Naive thymus-derived CD4-positive, alpha-beta T cell (primary cell): ENCODE measurements at places on chromosomes 12 and 14. TPM values are rescaled to one million over a fixed set of nuclear protein-coding genes. Genes with fewer than 3 reads are reported as not detected.
A peak's percentile ranks its signal among the peaks of the same experiment; 100 is the strongest.

The MGAT4C gene
- total RNA-seq, result not detected

DNA sequence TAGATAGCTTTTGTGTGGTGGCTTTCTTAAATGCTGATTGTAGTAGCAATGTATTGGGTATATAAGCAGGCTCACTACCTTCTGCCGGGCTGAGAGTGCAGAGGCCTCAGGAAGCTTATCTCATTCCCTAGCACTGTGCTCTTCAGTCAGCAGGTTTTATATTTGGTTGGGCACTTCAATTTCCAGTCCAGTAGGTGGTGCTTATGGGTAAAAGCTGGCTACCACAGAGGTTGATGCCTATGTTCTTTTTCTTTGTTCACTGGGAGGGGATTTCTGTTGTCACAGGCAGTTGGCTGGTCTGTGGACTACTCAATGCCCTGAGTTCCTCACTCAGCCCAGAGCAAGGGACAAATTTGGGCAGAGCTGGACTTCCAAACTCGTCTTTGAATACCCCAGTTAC is 43.0 kb upstream of the GLIPR1 start:
- DNase-seq, result no peak

The DNAI7 gene
- 0.72 TPM for total RNA-seq

DNA sequence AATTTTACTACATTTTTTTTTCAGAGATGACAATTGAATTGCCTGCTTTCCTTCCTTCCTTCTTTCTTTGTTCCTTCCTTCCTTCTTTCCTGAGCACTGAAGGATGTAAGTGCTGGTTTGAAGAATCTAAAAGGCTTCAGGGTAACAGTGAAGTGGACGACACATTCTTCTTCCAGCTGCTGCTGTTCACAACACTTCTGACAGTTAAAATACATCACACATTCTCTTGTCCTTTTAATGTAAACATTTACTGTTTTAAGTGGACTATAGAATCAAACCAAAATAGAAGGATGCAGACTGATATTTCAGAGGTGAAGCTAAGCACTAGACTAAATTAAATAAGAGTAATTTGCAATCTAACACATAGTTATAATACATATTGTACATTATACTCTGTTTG is 151.5 kb downstream of the MSRB3 start:
- no peak for DNase-seq

DNA sequence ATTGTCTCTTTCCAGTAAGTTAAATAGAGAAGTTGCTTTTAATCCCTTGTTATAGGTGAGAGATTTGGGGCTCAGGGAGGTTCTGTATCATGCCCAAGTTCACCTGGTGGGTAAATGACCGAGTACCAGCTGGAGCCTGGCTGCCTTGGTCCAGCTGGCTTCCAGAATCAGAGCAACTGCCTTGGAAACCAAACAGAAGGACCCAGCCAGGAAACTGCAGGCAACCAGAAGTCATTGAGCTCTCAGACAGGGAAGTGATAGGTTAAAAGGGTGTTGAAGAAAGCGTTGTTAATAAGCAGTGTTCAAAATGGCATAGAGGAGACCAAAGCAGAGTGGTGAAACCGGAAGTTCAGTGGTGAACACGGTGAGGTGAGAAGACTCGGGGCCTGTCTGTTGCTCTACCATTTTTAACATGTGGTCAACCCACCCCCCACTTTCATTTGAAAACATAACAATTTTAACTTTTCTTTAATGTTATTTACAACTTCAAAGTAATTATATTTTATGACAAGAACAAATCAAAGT is 54.9 kb downstream of the PLEKHG7 start:
- DNase-seq, result no peak

GRCh38 chr14:104806625-104807465 is 5.9 kb downstream of the ZBTB42 start:
- DNase-seq, result no peak

DNA sequence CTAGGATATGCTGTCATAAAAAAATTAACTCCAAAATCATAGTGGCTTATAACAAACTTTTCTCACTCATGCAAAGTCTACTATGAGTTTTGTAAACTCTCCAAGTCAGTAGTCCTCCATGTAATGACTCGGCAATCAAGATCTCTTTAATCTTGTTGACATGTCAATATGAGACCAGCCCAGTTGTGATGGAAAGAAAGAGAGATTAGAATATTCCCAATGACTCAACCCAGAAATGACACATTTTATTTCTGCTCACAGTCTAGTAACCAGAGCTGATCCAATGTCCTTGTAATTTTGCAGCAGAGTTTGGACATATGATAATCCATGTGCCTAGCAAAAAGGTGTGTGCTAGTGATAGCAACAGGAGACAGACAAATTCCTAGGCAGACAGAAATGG is 112.6 kb upstream of the CNTN1 start:
- DNase-seq, result no peak

GRCh38 chr12:2678426-2678825 is 116.3 kb upstream of the FKBP4 start:
- no peak for DNase-seq

DNA sequence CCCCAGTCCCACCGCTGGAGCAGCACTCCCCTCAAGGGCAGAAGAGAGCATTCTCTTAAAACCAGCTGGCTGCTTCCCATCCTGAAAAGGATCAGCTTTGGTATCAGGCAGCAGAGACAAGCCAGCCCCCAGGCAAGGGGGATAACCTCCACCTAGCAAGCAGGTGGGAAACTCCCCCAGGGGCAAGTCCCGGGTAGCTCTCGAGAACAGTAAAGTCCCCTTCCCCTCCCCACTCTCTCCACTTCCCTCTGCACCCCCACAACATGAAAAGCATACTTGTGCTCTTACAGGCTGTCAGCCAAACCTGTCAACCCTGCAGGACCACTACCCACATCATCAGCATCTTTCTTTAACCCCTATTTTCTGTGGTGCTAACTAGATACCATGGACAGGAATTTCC is 254.0 kb downstream of the NTF3 start:
- no peak for DNase-seq

The ZDHHC17 gene
- total RNA-seq, result 56.3 TPM

GRCh38 chr12:69442894-69443293 is 27.3 kb upstream of the FRS2 start:
- no peak for DNase-seq

DNA sequence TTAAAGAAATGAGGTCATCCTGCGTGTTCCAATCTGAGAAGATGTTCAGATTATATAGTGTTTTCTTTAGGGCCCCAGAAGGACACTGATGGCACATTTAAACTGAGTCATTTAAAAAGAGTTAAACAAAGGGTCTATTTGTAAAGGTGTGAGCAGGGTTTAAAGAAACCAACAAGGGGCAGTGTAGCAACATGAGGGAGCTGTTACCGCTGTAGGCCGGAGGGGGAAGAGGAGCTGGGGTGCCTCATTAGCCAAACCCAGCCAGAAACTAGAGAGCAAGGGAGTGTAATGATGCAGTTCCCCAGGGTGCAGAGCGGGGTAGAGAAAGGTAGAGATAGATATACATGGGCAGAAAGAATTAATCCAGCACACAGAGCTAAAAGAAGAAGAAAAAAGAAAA is 160.4 kb downstream of the TBX5 start:
- no peak for DNase-seq

DNA sequence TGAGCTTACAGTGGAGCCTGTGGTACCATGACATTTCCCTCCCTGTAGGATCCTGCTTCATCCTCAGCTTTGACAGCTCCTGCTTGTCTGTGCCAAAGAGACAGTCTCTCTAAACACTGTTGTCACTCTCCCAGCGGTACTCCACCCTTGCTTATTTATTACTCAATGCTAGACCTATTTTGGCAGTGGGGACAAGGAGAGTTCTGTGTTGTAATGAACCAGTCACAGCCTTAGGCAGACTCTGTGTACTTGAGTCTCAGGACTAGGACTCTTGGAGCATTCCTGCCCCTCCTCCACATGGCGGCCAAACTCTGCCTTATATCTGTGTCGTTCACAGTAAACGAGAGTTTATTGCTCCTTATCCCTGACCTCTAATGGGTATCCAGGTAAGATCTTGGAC is 70.9 kb downstream of the PIK3C2G start:
- no peak for DNase-seq

The UNC79 gene
- total RNA-seq, result 0.05 TPM

GRCh38 chr12:29943683-29944082 is 159.9 kb upstream of the TMTC1 start:
- DNase-seq, result no peak

The AGAP2 gene
- total RNA-seq, result 65.9 and 66.7 TPM in 2 replicates

The FOXJ2 gene
- 19.5 and 19.8 TPM in 2 replicates for total RNA-seq

The TCL1B gene
- total RNA-seq, result not detected in 2 replicates

GRCh38 chr12:11581179-11581755 is 68.2 kb upstream of the ETV6 start:
- peak; percentile 68 for DNase-seq

The KLRF1 gene
- 0.35 TPM for total RNA-seq

- DNase-seq, result no peak
These were observed 267.7 kb downstream of the AACS start for GRCh38 chr12:125332900-125333299.

DNA sequence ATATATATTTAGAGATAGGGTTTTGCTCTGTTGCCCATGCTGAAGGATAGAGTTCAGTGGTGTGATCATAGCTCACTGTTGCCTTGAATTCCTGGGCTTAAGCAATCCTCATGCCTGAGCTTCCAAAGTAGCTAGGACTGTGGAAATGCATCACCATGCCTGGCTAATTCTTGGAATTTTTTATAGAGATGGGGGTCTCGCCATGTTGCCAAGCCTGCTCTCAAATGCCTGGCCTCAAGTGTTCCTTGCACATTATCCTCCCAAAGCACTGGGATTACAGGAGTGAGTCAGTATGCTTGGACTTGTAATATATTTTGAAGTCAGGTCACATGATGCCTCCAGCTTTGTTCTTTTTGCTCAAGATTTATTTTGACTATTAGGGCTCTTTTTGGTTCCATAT is 178.0 kb downstream of the RPAP3 start:
- no peak for DNase-seq

The AVPR1A gene
- total RNA-seq, result 0.05 TPM

The TMPRSS12 gene
- total RNA-seq, result not detected

DNA sequence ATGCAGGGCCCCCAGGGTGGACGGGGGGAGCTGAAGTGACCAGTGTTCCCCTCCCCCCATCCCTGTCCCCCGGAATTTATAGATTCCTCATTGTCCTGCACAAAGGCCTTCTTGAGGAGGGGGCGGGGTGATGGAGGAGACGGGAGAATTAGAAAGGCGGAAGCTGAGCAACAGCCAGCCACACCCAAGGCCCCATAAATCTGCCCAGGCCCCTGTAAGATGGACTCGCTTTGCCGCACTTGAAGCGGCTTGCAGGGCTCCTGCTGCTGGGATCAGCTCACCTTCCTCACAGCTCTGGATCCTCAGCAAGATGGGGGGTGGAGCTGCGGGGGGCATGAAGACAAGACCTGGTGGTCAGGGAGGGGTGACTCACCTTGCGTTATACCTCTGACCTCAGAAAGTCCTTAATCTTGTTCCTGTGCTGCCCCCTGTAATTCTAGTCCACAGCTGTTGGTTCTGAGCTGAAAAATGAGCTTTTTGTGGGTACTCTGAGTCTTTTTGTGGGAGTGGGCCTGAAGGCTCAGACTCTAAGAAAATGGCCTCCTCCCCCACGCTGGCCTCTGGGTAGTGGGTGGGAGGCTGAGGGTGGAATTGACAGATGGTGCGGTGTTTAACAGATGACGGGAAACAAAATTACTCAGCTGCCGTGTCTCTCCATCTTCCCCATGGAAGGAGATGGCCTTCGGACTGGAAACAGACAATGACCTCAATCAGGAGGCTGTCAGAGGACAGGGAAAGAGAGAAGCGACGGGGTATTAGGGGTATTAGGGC is 15.8 kb upstream of the ANKRD33 start:
- no peak for DNase-seq

The PPM1H gene
- 2.1 TPM for total RNA-seq

The CMA1 gene
- not detected for total RNA-seq

The CCDC177 gene
- total RNA-seq, result not detected

- no peak for DNase-seq
These were observed 137.5 kb downstream of the DYRK2 start for GRCh38 chr12:67786086-67786485.

DNA sequence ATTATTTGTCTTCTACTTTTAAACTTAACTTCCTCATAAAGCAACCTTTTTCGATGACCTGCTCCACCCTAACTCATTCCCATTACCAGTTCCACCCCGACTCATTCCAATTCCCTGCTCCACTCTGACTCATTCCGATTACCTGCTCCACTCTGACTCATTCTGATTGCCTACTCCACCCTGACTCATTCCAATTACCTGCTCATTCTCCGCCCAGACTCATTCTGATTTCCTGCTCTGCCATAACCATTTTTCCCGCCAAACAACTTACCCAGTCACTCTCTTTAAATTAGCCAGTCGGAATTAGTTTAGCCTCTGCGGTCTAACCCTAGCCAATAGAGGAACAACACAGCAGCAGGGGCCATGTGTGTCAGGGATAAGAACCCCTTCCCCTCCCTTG is 249.1 kb downstream of the DPY19L2 start:
- DNase-seq, result no peak

The ACACB gene
- 40.8 TPM for total RNA-seq

GRCh38 chr14:84095681-84096080 is 1434.3 kb upstream of the FLRT2 start:
- no peak for DNase-seq

- DNase-seq, result no peak
These were observed 43.9 kb upstream of the ACTN1 start for GRCh38 chr14:69023035-69023434.

- DNase-seq, result no peak
These were observed 245.5 kb downstream of the BCL11B start for GRCh38 chr14:99026471-99026870.

The USP30 gene
- total RNA-seq, result 12.9 TPM

GRCh38 chr12:94704452-94705306 is 54.3 kb upstream of the TMCC3 start:
- no peak for DNase-seq

DNA sequence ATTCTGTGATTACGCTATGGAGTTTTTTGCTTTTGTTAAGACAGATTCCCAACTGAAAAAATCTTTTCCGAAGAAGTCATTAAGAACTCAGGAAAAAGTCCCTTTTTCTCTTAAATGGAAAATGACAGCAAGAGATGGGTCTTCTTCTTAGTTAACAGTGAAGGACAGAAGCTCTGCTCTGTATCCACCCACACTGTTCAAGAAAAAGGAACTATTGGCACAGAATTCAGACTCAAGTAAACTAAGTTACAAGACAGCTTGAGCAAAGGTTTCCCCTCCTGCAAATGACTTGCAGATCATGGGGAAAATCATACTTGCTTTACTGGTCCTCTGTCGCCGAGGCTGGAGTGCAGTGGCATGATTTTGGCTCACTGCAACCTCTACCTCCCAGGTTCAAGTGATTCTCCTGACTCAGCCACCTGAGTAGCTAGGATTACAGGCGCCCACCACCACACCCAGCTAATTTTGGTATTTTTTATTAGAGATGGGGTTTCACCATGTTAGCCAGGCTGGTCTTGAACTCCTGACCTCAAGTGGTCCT is 137.1 kb upstream of the AEBP2 start:
- no peak for DNase-seq

The TAS2R50 gene
- total RNA-seq, result 1.5 TPM

- peak; percentile 96 for DNase-seq
These were observed 31.8 kb upstream of the PLEKHG6 start for GRCh38 chr12:6278439-6279255.

DNA sequence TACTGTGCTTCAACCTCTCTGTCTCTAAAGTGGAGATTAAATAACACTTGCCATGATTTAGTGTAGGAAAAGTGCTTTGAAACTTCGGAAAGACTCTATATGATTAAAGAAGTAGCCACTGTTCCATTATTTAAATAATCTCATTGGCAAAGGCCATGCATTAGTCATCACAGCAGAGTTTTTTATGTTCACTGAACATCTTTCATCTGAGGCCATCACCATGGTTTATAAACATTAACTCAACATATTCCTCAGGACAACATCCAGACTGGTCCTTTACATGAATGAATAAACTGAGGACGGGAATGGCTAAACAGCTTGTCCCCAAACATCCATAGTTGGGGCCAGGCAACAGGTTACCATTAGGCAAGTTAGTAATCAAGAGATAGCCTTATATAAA is 124.6 kb upstream of the FRMD6 start:
- no peak for DNase-seq
